CD4-positive, alpha-beta memory T cell (primary cell): ENCODE measurements at places on chromosomes 5 and 9. TPM values are rescaled to one million over a fixed set of nuclear protein-coding genes. Genes with fewer than 3 reads are reported as not detected.
A peak's percentile ranks its signal among the peaks of the same experiment; 100 is the strongest.

Gene FBXO4
- 18.2 TPM for total RNA-seq

Gene FIBCD1
- total RNA-seq: not detected

Gene PCAT7
- total RNA-seq: not detected

Gene S1PR3
- not detected for total RNA-seq

Gene LMX1B
- not detected for total RNA-seq

DNA sequence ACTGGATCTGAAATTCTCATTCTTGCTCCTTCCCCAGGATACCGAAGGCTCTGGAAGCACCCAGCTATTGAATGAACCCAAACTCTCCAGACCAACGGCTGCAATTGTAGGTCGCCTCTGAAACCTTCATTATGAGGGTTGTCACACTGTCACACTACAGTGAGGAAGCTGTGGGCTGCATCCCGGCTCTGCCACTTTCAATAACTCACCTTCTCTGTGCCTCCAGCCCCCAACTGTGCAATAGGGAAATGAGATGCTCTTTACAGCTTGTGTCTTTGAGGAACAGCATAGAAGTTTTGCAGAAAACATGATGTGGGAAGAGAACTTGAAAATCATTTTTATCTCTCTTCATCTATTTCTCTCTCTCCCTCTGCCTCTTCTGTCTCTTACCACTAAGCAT lies 69.6 kb upstream of the TGFBR1 start:
- DNase-seq: no peak
- H3K4me1 ChIP-seq: no peaks in the 10 kb centered on the region
- no peak overlapping the region for H3K27ac ChIP-seq
- H3K27me3 ChIP-seq: no peaks in the 10 kb centered on the region

DNA sequence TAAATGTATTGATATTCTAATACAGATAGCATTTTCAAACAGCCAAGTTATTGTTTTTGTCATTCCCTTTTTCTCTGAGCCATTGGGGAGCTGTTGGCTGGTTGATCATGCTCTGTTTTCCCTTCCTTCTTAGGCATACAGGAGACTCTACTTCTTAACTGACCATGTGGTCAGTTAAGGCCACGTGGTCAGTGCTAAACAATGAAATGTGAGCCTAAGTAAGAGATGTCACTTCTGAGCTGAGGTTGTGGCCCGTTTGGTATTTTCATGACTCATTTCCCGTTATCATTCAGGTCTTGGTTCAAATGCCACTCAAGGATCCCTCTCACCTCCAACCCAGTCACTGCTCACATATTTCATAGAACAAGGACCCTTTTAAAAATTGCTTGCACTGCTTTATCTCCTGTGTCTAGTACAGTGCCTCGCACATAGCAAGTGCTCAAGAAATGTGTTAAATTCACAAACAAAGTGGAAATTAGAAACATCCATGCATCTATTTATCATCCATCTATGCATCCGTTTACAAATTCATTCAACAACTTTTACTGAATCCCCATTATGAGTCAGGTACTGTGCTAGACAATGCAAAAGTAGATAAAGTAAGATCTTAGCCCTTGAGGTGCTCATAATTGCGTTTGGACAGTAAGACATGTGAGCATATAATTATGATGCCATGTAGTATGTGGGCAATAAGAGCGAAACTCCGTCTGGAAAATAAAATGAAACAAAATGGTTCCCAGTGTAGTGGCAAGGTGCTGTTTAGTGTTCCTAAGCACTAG lies 50.7 kb downstream of the ARRDC3 start:
- no peak for DNase-seq
- H3K27me3 ChIP-seq: no peaks in the 10 kb centered on the region
- H3K4me1 ChIP-seq: no peaks in the 10 kb centered on the region
- no peak overlapping the region for H3K27ac ChIP-seq

GRCh38 chr9:87464110-87464991 lies 33.3 kb upstream of the DAPK1 start:
- H3K4me3 ChIP-seq: no peak overlapping the region
- DNase-seq: no peak
- no peaks in the 10 kb centered on the region for H3K4me1 ChIP-seq
- no peaks in the 10 kb centered on the region for H3K36me3 ChIP-seq

GRCh38 chr5:93607367-93608258 lies 24.6 kb downstream of the NR2F1 start:
- no peaks in the 10 kb centered on the region for H3K36me3 ChIP-seq
- peak; percentile 56 for DNase-seq
- H3K4me1 ChIP-seq: peaks cover 8% of the 10 kb centered on the region
- no peak overlapping the region for H3K4me3 ChIP-seq

DNA sequence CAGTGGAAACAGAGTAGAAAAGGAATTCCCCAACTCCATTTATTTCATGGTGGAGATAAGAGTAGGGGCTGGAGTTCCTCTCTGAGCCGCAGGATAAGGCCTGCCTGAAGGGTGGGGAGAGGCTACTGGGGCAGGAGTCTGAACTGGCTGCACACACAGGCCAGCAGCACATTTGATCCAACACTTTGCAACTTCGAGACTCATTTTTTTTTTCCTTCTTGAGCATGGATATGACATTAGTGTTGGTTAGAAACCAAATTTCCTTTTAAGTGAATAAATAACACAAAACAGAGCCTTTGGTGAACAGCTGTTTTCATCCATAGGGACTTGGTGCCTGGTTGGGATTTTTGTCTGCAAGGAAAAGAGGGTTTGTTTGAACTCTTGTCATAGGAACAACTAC lies 76.6 kb downstream of the RALGPS1 start:
- H3K4me3 ChIP-seq: no peak overlapping the region
- no peaks in the 10 kb centered on the region for H3K36me3 ChIP-seq
- peaks cover 35% of the 10 kb centered on the region for H3K4me1 ChIP-seq
- no peaks in the 10 kb centered on the region for H3K27me3 ChIP-seq
- H3K27ac ChIP-seq: no peak overlapping the region

GRCh38 chr5:137752905-137753690 lies 1.1 kb downstream of the HNRNPA0 start:
- peak overlapping the region; percentile 100 for H3K27ac ChIP-seq
- peaks cover 33% of the 10 kb centered on the region for H3K4me1 ChIP-seq
- H3K4me3 ChIP-seq: peak overlapping the region; percentile 49
- peak; percentile 56 for DNase-seq

DNA sequence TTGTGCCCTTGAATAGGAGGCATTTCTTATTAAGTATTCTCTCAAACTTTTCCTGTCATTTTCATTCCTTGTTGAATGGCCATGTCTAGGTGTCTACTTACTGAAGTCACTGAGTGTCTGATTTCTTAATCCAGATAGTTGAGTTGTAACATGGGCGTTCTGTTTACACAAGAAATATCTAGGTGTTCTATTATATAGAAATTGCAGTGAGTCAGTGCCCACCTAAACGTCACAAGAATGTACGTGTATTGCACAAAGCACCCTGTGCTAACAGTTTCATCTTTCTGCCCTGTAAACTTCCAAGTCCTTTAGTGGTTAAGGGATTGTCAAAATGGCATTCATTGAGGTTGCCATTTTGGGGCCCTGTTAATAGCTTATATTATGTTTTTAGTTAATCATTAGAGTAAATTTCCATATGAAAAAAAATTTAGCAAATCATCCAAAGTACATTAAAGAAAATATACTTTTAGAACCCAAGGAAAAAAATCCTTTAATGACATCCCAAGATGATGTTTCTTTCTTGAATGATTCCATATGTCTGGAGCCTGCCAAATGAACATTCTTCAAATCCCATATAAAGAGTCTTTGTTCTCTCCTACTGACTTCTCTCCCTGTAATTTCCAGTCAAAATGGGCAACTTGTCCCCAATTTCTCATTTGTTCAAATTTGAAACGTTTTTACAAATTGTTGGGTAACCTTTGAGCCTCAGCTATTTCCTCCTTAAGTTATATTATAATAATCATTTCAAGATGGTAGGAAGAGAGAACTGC lies 114.2 kb downstream of the GOLPH3 start:
- no peaks in the 10 kb centered on the region for H3K27me3 ChIP-seq
- no peak overlapping the region for H3K4me3 ChIP-seq
- DNase-seq: no peak
- no peaks in the 10 kb centered on the region for H3K36me3 ChIP-seq
- H3K4me1 ChIP-seq: no peaks in the 10 kb centered on the region

DNA sequence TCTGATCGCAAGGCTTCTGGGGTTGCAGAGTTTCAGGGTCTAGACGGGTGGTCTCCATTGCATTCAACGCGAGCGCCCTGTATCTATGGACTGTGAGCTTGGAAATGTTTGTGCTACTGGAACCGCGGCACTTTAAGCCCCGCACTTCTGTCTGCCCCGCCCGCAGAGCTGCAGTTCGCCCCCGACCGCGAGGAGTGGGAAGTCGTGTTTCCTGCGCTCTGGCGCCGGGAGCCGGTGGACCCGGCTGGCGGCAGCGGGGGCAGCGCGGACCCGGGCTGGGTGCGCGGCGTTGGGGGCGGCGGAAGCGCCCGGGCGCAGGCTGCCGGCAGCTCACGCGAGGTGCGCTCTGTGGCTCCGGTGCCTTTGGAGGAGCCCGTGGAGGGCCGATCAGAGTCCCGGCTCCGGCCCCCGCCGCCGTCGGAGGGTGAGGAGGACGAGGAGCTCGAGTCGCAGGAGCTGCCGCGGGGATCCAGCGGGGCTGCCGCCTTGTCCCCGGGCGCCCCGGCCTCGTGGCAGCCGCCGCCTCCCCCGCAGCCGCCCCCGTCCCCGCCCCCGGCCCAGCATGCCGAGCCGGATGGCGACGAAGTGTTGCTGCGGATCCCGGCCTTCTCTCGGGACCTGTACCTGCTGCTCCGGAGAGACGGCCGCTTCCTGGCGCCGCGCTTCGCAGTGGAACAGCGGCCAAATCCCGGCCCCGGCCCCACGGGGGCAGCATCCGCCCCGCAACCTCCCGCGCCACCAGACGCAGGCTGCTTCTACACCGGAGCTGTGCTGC lies 1.0 kb downstream of the ADAMTS19 start:
- no peaks in the 10 kb centered on the region for H3K27me3 ChIP-seq
- no peaks in the 10 kb centered on the region for H3K36me3 ChIP-seq
- DNase-seq: no peak
- no peak overlapping the region for H3K27ac ChIP-seq
- H3K4me3 ChIP-seq: no peak overlapping the region

DNA sequence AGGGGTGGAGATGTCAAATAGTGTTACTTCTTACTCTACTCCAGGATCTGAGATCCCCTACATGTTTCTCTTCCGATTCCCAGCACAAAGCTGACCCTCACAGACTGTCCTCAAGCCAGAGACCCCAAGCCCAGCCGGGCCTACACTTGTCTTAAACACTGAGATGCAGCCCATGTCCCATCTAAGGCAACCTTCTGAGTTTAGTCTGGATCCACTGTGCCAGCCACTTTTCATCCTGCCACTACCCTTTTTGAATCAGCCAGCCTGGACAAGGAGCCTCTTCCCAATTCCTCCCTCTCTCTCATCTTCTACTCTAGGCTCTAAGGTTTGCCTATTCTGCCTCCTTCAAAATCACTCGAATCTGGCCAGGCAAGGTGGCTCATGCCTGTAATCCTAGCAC lies 6.2 kb upstream of the MYORG start:
- H3K4me3 ChIP-seq: no peak overlapping the region
- no peaks in the 10 kb centered on the region for H3K27me3 ChIP-seq

DNA sequence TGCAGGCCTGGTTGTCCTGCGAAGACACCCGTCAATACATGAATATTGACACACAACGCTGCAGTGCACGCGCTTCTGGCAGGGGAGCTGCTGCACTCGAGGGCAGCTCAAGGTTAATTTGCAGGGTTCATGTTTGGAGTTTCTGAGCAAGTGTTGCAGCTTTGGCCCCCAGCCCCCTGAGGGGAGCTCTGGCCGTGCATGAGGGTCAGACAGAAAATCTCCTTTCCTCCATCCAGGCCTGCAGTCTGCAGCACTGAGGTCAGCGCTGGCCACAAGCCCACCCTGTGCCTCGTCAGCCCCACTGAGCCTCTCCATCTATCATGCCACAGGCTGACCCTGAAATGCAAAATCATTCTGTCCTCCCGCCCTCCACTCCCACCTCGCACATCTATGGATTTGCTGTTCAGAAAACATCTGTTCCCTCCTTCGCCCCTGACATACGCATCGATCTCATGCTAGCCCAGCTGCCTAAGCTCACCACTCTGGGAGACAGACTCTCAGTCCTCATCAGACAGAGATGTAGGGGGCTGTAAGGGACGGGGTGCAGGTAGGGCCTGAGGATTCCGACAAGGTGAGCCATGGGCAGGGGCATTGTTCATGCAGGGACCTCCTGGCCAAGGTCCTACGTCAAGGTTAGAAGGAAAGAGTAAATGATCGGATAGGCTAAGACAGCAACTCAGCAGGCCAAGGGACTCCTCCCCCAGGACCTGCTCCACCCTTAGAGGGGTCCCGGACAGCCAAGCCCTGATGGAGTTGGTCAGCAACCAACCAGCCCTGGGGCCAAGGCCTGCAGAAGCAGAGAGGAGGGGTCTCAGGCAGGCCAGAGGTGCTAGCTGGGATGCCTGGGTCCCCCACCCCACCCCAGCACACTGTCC lies 125.1 kb downstream of the KCNIP1 start:
- H3K4me3 ChIP-seq: no peak overlapping the region
- H3K27ac ChIP-seq: no peak overlapping the region
- DNase-seq: no peak
- H3K36me3 ChIP-seq: no peaks in the 10 kb centered on the region
- H3K27me3 ChIP-seq: no peaks in the 10 kb centered on the region

DNA sequence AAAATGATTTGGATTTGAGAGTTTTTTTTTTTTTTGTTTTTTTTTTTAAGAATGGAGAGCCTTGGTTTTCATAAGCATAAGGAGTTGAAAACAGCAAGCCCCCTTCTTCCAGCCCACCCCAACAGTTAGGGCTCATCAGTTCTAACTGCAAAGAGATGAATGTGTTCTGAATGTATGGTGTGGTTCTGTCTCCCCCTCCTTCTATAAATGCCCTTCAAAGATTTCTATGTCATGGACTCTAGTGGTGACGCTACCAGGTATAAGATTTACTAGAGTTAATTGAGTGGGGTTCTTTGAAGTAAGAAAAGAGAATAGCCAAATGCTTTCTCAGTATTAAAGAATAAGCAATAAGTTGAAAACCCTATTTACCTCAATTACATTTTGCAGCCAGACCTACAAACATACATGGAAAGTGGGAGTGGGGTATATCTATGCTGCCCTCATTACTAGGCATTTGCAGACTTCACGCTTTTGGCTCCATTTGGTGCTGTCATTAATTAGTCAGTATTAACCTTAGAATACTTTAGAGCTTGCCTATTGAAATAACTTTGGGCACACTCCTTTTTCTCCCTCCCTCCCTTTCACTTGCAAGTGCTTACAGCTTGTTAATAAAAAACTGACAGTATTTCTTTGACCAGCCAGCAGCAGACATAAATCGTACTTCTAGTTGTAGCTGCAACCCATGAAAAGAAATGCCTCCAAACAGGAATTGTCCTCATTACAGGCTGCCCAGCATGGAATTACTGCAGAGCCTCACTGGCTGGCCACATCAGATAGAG lies 667.2 kb upstream of the ZNF608 start:
- H3K27ac ChIP-seq: no peak overlapping the region
- H3K27me3 ChIP-seq: no peaks in the 10 kb centered on the region
- H3K36me3 ChIP-seq: no peaks in the 10 kb centered on the region
- DNase-seq: no peak

- no peak for DNase-seq
- H3K36me3 ChIP-seq: no peaks in the 10 kb centered on the region
- no peak overlapping the region for H3K4me3 ChIP-seq
- H3K27me3 ChIP-seq: no peaks in the 10 kb centered on the region
- no peak overlapping the region for H3K27ac ChIP-seq
- H3K4me1 ChIP-seq: no peaks in the 10 kb centered on the region
Observed at GRCh38 chr5:168187614-168188013, 103.8 kb upstream of the WWC1 start.
